Left lobe of liver (tissue), 2 donors: ENCODE measurements at places on chromosomes 1 and 21.

DNA sequence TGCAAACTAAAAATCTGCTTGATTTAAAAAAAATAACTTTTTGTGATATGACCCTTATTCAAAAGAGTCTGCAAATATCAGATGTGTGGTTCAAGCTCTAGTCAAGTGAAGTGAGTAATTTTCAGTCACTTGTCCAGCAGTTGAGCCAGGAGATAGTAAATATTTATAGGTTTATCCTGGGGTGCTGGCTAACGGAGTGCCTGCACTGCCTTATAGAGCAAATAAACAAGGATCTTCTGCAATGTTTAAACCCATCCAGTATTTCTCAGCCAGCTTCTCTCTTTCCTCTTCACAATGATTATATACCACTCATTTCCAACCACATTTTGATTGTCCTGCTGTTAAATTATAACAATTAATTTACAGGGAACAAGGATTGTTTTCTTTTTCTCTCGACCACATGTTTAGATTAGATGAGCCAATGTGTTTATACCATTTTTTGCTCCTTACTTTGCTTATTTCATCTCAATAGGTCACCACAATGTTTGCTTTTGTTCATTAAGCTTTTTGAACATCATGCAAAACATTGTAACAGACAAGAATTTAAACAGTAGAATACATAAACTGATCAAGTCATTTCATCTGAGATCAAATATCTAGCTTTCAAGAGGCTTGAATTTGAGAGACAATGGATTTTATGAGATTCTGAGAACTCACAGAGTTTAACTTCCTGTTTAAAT lies 60.3 kb upstream of the GREM2 start:
- DNase-seq: no peak

DNA sequence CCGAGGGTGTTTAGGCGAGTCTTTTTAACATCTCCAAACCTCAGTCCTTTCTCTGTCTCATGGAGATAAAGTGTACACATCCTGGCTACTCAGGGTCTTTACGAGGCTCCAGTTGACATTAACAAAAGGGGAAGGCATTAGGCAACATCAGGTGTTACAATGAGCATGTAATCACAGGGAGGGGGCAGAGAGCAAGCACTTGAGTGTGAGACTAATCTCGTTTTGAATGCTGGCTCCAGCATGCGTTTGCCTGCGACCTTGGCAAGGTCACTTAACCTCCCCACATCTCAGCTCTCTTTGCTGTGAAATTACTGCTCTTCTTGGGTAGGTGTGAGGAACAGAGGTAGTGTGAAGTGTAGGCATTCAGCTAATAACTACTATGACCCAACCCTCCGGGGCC lies 3.1 kb downstream of the TNNT2 start:
- no peak for DNase-seq

GRCh38 chr1:100076319-100076718 lies 56.4 kb downstream of the SASS6 start:
- DNase-seq: no peak

GRCh38 chr21:29939104-29939923 lies 482 bp downstream of the GRIK1 start:
- DNase-seq: no peak

DNA sequence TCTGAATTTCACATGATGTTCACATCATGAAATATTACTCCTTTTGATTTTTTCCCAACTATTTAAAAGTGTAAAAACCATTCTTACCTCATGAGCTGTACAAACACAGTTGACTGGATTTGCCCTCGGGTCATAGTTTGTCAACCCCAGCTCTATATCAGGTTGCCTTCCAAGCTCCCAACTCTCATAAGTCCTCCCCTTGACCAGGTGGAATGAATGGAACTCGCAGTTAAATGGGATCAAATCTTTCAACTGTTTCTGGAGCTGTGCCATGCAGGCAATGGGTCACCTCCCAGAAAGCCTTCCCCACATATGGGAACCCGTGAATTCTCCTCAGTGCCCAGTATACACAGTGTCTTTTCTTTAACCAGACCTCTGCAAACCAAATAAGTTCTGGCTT lies 169.8 kb upstream of the FOXD3 start:
- DNase-seq: no peak

GRCh38 chr1:225537554-225538251 lies 109.9 kb upstream of the LBR start:
- DNase-seq: no peak

DNA sequence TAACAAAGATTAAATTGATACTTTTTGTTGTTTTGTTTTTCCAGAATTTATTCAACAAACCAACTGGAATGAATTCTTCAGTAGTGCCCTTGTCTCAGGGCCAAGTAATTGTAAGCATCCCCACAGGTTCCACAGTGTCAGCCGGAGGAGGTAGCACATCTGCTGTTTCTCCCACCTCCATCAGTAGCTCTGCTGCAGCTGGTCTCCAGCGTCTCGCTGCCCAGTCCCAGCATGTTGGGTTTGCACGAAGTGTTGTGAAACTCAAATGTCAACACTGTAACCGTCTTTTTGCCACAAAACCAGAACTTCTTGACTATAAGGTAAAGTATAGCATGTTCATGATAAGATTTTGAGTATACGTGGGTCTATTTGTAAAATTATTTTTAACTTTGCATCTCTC lies 118.5 kb downstream of the ZMYM4 start:
- DNase-seq: no peak

DNA sequence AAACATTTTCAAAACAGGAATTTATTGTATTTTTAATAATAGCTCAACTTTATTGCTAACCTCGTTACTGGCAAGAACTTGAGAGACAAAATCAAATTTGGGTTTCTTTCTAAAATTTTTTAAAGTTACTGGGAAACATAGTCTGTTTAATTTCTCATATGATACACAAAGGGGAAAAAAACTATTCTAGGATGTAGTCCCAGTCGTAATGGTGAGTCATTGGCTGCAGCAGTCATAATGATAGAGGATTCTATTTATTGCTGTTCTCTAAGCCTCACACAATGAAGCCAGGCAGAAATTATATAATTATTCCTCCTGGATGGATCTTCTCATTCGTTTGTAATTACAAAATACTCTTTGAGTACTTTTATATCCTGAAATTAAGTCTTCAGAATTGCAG lies 326.5 kb upstream of the SGIP1 start:
- DNase-seq: no peak

GRCh38 chr1:90838720-90839119 lies 121.6 kb upstream of the BARHL2 start:
- no peak for DNase-seq

DNA sequence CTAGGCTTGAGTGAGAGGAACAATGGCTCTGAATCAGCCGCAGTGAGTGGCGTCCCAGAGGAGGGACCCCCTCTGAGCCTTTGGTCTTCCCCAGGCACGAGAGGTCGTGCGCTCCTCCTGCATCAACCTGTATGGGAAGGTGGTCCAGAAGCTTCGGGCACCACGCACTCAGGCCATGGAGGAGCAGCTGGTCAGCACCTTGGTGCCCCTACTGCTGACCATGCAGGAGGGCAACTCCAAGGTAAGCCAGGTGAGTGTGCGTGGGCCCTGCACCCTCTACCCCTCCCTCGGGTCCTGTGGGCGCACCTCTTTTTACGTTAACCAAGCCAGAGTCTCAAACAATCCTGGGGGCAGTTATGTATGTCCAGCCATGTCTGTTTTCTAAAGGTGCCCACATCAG lies 13.7 kb upstream of the TTC4 start:
- peak; percentile 26 for DNase-seq
